ENCODE measurements at places on chromosomes 1 and 21.
A peak's percentile ranks its signal among the peaks of the same experiment; 100 is the strongest.

DNA sequence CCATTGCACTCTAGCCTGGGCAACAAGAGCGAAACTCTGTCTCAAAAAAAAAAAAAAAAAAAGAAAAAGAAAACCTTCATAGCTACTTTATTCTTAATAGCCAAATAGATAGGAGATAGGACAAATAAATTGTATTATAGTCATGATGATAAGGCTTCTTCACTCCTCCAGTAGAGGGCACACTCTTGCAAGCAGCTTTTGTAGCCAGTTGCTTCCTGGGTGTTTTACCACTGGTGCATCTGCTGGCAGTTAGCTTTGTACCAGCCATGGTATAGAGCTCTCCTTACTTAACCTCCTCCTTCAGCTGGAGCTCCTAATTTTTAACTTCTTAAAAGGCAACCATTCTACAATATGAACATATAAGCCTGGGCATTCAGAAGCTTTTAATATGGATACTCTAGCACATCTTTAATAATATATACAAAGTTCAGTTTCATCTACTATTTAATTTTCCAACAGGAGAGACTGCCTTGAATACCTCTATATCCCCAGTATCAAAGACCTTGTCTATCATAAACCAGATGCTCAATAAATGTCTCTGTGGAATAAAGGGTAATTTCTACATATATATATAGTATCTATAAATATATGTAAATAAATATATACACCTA lies 35.8 kb downstream of the EVI5 start:
- peak; percentile 24 for DNase-seq

DNA sequence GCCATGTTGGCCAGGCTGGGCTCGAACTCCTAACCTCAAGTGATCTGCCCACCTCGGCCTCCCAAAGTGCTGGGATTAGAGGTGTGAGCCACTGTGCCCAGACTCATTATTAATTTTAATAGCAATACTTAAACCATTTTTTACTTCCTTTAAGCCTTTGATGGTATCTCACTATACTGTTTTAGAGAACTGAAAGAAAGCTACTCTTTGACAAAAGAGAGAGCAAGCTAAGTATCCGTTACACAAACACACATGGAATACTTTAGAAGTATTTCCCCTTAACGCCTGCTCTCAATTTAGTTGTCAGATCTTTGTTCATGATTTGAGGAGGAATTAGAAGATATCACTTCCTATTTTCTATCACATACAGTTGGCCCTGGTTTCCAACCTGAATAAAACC lies 189.4 kb downstream of the COP1 start:
- DNase-seq, result no peak

DNA sequence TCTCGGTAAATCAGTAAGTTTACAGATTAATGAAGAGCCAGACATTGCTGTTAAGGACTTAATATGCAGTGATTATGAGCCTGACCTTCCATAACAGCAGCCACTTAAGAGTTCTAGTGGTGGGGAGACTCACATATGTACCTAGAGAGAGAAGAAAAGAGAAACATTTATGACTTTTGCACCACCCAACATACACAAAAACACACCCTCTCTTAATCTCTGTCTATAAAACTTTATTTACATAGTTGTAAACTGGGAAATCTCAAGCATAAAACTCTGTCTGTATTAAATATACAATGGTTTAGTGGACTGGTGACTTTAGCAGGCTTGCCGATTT lies 347.4 kb upstream of the ADGRL2 start:
- DNase-seq, result no peak

DNA sequence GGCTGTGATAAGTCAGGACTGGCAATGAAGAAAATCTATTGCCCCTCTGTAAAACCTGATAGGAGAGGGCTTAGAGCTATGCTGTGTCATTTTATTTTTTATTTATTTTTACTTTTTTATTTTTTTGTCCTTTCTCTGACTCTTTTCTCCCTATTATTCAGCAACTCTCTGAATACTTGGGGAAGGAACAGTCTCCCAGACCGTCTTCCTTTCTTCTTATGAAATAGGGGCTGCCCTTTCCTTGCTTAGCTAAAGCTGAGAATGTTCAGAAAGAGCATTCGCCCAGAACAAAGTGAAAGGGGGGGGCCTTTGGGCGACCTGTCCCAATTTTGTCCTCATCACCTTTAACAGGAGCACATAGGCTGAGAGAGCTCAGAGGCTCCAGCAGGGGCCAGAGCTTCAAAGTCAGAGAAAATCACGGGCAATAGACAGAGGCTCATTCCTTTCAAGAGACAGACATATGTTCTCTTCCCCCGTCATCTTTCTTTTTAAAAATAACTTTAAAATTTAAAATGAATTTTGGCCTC lies 80.9 kb downstream of the RNF220 start:
- no peak for DNase-seq

DNA sequence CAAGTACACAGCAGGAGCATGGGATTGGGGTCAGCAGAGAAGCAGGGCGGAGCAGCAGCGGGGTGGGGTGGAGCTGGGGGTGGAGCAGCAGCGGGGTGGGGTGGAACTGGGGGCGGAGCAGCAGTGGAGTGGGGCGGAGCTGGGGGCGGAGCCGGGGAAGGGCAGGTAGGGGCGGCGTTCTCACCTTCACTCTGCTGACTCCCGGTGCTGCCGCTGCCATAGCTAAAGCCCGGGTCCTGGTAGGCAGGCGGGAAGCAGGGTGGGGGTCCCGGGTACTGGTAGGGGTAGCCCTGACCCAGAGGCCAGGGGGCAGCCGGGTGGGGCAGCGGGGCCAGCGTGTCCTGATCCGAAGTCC lies 6.7 kb downstream of the TAS1R3 start:
- no peak for DNase-seq

DNA sequence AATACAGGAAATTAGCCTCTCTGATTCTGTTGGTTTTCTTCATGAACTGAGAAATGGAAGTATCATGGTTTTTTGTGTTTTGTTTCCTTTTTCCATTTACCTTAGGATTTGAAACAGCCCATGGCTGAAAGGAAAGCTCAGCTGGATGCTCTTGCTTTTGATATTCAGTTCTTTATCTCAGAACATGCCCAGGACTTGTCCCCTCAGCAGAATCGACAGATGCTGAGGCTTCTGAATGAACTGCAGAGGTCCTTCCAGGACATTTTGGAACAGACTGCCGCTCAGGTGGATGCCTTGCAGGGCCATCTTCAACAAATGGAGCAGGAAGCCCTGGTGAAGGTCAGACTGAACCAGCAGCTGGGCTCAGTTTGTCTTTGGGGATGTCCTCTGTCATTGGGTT lies 142.4 kb downstream of the MACF1 start:
- no peak for DNase-seq

DNA sequence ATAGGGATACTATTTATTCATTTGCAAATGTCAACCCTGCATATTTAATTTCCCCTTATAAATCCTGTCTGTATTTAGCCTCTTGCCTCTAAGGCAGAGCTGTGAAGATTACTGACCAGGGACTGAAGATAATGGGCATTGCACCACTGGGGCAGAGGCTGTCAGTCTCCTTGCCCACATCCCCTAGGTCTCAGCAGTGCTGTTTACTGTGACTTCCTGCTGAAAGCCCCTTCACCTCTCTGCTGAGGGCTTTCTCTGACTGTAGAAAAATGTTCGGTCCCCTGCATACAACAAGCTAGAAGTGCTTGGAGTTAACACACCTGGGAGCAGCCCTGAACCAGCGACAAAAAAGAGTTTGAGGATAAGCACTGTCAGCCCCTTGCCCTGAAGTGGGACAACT lies 28.8 kb downstream of the SLC5A9 start:
- no peak for DNase-seq

GRCh38 chr1:9592510-9593075 lies 3.9 kb downstream of the TMEM201 start:
- no peak for DNase-seq

- no peak for DNase-seq
Measured at GRCh38 chr21:44730951-44731579, 19.7 kb upstream of the TSPEAR start.

DNA sequence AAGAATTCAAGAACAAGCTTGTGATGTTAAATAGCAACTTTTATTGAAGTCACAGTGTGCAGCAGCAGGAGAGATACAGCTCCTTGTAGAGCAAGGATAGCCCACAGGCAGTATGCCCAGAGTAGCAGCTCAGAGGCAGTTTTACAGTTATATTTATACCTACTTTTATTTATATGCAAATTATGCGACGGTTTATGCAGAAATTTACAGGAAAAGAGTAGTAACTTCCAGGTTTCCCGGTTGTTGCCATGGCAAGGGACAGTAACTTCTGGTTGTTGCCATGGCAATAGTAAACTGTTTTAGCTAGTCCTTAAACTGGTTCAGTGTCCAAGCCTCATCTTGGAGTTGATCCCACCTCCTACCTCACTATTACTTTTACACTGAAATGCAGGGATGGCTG lies 344.6 kb upstream of the LYPLAL1 start:
- no peak for DNase-seq

GRCh38 chr21:23936224-23936623 lies 1671.1 kb downstream of the MRPL39 start:
- no peak for DNase-seq

- DNase-seq, result no peak
Measured at GRCh38 chr1:226949401-226949800, 9.3 kb downstream of the COQ8A start.

DNA sequence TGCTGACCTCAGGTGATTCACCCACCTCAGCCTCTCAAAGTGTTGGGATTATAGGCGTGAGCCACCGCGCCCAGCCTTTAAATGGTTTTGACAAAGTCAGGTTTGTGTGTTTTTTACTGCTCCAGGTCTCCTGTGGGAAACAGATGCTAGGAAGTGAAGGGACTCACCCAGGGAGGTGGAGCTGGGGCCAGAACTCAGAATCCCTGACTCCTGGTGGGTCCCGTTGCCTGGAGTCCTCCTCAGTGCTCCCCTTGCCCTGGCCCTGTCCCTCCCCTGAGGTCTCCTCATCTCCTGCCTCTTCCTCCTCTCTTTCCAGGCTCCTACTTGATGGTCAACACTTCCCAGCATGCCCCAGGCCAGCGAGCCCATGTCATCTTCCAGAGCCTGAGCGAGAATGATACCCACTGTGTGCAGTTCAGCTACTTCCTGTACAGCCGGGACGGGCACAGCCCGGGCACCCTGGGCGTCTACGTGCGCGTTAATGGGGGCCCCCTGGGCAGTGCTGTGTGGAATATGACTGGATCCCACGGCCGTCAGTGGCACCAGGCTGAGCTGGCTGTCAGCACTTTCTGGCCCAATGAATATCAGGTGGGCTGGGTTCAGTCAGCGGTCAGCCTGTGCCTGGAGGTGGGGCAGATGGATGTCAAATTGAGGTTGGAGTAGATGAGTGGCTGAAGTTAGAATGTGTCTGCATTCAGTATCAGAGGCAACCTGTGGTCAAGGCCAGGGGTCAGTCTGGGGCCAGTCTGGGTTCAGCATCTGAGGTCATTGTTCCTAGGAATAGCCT lies 22.1 kb downstream of the PTPRU start:
- DNase-seq, result no peak

DNA sequence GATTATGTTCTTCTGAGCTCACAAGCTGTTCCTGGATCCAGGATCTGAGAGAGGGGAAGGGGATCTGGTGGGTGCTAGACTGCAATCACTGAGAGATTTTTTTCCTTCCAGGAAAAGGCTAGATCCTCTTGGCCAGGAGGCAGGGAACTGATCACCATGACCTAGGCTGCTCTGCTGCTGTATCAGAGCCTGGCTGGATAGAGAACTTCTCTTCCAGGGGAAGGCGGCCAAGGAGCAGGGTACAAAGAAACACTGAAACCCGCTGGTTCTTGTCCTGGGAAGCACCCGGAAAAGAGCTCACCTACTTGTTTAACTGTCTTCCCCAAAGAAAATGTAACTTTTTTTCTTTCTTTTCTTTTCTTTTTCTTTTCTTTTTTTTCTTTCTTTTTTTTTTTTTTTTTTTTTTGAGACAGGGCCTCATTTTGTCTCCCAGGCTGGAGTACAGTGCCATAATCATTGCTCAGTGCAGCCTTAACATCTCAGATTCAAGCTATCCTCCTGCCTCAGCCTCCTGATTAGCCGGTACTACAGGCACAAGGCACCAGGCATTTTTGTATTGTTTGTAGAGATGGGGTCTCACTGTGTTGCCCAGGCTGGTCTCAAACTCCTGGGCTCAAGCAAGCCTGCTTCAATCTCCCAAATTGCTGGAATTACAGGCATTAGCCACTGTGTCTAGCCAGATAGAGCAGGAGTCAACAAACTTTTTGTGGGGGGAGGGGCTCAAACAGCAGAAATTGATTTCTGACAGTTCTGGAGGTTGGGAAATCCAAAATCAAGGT lies 12.4 kb upstream of the RPS6KA1 start:
- no peak for DNase-seq

GRCh38 chr1:207131163-207131562 lies 27.1 kb downstream of the C4BPA start:
- no peak for DNase-seq

DNA sequence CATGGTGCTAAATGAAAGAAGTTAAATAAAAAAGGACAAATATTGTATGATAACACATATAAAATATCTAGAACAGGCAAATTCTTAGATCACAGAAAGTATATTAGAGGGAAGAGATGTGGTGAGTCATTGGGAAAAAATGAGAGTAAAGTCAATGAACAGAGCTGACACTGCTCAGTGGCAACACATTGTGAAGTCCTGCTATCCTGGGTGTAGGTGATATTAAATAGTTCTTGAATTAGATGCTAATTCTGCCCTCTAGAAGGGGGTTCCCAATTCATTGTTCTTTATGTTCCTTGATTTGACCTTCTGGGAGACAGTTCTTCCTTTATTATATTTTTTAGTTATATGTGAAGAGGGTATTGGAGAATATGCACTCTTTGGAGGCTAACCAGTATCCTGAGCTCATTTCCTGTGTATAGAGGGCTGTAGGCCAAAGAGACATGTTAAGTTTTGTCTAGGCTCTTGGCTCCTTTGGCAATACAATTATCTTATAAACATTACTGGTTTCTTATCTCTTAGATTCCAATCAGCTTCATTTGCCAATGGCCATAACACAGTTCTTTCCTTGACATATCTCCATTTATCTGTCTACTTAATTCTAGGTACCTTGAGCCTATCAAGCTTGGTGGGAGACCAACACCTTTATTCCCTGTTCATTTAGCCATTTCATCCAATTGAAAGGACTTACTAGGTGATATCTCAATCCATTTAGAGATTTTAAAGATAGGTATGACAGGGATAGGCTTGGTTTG lies 6.6 kb upstream of the SLC35A3 start:
- no peak for DNase-seq

DNA sequence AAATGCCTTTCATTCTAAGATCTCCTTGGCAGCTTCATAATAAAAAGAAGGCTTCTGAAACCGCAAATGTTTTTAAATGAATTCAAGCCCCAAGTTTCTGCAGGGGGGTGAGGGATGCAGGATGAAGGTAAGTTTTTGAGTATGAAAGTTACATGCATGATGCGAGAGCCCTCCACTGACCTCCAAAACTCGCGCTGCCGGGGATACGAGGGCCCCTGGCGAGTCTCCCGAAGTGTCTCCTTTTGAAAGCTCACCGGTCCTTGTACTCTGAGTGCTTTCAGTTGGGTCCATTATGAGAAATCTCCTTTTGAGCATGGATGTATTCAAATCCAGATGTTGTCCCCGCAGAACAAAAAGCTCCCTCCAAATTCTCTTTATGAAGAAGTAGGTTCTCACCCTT lies 18.9 kb upstream of the ZC3H12A start:
- DNase-seq, result no peak

DNA sequence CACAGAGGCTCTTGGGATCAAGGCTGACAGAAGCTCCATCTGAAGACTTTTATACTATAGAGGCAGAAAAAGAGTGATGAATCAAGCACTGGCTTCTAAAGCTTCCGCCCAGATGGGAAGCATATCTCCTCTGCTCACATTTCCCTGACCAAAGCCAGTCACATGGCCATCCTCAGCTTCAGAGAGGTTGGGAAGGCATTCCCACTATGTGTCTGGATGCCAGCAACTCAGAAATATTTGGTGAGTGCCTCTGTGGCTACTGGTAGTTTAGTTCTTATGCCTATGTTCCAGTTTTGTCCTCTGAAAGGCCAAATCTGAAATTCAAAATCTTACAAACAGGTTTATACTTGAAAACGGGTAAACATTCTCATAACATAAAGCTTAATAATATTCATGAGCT lies 9.9 kb upstream of the DISC1 start:
- no peak for DNase-seq

Data from NCI-H774 (cell line).